ENCODE measurements at places on chromosomes 2 and 18.
A peak's percentile ranks its signal among the peaks of the same experiment; 100 is the strongest.

- no peak for DNase-seq
Measured at GRCh38 chr2:51028829-51029228, 3.1 kb downstream of the NRXN1 start.

DNA sequence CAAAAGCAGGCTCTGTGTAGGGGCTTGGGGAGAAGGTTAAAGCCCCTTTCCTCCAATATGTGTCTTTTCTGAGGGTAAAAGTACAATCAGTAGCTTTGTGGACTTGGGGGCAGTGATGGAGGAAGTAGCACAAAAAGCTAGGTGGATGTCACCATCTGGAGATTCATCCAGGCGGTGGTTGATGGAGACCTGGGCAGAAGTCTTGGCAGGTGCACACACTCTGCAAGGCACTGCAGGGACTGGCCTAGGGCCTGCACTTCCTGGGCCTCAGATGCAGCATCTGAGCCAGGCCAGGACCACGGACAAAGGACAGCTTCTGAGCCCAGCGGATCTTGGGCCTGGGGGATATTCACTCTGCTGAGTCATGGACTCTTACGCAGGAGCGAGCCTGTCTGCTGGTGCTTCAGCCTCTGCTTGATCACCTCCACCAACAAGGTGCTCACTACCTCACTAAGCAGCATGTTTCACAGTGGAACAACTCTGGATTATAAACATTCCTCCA lies 391.1 kb downstream of the TNS1 start:
- no peak for DNase-seq

DNA sequence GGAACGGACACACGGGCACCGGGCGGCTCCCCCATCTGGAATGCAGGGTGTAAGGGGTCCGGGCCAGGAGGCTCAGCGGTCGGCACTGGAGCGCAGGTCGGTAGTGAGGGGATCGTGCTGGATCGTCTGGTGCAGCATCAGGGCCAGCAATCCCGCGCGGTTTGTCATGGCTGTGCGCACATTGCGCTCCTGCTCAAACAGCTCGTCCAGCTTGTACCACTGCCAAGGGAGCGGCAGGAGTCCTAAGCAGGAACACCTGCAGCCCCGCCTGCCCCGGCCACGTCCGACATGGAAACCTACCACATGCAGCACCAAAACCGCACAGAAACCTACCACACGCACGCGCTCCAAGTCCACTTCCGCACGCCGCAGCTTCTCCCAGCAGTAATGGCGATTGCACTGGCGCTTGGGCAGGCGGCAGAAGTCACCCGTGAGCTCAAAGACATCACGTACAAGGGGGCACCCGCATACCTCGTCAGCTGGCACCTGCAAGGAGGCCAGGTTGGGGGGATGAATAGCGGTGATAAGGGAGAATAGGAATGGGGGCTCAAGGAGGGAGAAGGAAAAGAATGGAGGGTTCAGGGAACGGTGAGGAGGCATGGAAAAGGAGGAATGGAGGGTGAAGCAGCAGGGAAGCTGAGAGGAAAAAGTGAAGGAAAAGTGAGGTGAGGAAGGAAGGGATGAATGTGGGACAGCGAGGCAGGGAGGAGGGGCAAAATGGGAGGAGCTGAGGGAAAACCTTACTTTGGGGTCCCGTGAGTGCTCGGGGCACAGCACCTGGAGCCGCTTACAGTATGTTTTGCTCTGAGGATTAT lies 1.4 kb upstream of the MBD1 start:
- DNase-seq: no peak

DNA sequence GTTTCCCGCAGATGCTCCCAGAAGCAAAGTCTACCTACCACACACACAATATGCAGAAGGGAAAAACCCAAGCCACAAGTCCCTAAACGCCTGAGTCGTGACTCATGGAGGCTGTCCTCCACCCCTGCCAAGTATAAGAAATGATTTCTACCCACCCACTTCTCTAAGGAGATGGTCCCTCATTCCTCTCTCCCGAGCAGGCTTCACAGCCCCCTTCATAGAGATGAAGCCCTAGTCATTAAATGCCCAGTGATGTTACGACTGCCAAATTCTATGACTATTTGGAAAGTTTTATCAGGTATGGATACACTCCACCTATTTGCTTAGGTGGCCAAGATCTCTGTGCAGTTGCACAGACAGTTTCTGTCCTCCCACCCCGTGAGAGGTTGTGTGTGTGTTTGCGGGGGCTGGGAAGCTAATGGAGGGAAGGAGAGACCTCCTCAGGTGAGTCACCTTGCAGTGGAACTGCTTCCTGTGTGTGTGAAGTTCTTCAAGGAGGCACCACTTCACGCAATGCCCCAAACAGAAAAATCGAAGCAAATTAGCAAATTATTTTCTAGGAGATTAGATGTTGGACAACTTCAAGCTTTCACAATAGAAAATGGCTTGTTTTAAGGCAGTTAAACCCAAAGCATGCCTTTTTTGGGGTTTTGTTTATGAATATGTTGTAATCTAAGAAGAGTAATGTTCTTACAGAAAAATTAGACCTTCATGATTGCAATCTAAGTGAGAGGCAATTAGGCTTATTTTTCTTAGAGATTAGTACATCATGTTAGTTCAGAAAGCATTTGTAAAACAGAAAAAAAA lies 175.2 kb downstream of the TGIF1 start:
- peak; percentile 60 for DNase-seq

- peak; percentile 40 for DNase-seq
Measured at GRCh38 chr2:118032169-118033013, 18.5 kb upstream of the CCDC93 start.

DNA sequence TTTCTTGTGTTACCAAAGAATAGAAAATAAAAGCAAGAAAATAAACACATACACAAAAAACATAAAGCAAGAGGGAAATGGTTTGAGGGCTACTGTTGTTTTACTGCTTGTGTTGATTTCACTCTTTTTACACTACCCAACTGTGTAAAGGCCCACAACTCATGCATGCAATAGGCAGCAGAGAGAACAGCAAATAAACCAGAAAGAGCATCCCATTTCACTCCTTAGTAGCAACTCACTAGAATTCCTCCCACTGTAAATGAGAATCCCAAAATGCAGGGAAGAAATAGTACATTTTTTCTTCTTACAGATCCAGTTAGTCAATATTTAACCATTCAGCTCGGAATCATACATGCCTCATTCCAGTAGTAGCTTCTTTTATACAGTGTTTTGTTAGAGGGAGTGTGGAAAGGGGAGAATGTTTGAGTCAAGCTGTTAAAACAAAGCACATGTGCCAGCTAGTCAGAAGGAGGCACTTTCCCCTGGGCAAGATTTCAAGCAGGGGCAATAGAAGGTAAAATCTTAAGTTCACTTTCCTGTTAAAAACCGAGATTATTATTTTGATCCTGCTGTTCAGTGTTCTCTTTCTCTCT lies 147.2 kb upstream of the FAM98A start:
- no peak for DNase-seq

- DNase-seq: no peak
Measured at GRCh38 chr2:146870691-146871090, 974.1 kb upstream of the ACVR2A start.

DNA sequence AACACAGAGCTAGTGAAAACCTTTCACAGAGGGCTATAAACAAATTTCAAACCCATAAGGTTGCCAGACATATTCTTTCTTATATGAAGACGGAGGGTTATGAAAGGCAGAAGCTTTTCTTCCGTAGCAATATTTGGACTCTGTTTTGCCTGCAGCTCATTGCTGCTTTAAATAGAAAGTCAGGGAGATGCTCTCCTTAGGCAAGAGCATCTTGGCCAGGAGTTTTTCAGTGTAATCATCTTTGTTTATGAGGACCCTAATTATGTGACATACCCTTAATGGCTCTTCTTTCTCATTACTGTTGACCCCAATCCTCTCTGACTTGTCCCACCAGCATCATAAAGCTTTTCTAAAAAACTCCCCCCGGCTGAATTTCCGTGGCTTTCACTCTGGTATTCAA lies 433.4 kb upstream of the NRXN1 start:
- no peak for DNase-seq

DNA sequence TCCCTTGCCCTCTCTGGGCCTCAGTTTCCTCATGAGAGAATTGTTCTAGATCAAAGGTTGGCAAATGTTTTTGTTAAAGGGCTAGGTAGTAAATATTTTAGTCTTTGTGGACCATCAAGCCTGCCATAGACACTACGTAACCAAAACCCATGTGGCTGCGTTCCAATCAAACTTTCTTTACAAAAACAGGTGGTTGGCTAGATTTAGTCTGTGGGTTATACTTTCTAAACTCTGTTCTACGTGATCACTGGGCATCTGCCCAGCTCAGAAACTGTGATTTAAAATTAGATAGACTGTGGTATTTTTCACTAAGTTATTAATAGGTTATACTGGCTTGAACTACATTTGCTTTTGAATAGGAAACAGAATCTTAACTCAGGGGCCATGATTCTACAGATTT lies 149.8 kb upstream of the DCC start:
- no peak for DNase-seq

DNA sequence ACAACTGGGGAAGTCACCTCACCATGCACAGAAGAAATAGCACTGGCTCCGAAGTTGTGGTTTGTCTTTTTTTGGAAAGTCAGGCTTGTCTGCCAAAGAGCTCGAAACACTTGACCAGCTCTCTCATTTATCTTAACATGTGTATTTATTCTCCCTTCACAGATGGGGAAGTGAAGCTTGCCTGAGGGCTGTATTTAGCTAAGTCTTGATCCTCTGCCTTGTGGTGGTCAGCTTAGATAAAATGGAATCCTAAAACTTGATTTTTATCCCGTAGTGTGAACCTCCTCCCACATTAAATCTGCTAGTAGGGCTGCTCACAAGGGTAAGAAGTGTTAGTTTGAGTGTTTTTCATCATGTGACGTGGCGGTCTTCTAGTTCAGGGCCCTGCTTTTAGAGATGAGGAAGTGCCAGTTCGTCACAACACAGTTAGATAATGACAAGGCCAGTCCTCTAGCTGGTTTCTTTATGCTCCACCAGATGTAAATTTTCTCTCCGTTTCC lies 89.7 kb downstream of the TMEM247 start:
- no peak for DNase-seq

GRCh38 chr2:53286345-53286744 lies 481.3 kb upstream of the CHAC2 start:
- DNase-seq: no peak
